ENCODE measurements at places on chromosomes 2 and 18.

GRCh38 chr18:49758263-49758610 lies 55.1 kb downstream of the ACAA2 start:
- DNase-seq, result no peak

- no peak for DNase-seq
These were observed 70.2 kb downstream of the PRKRA start for GRCh38 chr2:178380763-178381162.

DNA sequence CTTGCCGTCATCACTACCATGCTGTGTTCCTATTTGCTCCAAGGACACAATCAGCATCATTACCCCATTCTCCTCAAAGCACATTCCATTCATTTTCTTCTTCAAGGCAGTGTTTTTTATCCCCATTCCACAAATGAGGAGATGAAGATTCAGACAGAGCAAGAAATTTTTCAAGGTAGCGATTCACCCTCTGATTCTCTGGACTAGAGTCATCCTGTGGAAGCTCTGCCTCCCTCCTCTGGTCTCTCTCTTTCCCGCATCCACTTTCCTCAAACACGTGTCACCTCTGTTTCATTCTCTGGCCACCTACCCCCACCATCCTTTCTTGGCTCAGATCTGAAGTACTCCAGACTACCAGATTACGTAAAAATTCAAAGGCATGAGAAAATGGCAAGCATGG lies 297.9 kb downstream of the SOX11 start:
- DNase-seq, result no peak

DNA sequence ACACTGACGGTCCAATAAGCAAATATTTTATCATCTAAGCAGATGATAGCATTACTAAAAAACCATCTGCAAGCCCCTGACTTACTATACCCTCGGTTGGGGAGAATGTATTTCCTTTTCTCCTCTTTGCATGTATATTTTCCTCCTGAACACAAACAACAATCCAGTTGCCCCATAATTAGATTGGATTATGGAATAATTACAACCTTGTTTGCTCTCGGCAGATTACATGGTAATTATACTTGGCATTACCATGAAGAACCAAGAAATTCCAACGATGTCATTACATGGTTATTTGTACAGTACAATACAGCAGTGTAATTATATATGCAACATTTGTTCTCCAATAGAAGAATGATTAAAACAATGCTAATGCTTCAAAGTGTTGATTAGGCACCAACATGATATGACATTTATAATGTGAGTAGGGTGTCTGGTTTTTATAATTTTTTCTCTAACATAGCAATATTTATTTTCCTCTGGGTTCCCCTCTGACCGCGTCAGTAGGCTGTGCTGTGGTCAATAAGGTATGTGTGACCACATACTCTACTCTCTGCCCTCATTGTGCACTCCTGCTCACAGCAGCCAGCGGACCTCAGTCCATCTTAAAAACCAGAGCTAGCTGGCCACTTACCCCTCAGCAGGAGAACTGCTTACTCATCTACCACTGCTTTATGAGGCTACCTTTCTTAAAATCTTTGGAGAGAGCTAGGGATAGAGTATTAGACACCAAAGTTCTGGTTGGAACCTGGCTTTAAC lies 176.1 kb downstream of the INSIG2 start:
- no peak for DNase-seq

DNA sequence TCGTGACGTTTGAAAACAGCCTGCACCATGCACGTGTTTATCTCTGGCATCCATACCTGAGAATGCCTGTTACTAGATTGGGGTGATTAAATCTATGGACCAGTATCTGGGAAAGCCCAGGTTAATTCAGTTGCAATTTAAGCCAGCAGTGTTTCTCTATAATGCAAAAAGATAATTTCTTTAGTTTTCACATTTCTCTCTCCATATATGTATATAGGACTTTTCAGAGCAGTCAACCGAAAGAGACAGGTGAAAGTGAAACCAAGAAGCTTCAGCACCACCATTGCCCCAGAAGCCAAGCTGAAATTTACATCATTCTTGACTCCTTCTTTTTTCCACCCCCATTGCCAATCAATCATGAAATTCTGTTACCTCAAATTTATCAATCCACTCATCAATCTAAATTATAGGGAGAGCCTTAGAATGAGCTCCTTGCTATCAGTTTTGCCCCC lies 2.7 kb upstream of the LRP2 start:
- DNase-seq, result no peak

DNA sequence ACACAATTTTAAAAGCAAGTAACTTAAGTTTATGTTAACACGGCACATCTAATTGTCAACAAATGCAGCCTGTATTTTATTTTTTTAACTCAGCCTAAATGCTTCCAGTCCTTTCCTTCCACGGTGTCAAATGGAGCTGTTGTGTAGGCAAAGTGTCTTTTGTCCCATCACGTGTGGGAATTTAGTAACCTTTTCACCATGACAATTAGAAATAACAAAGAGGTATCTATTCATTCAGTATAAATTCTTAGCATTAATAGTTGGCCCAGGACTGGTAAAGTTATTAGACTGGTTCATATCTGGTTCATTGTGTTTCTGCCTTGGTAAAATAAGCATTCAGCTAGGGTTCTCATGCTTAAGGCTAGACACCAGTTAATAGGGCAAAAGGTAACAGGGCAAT lies 47.9 kb downstream of the FRZB start:
- DNase-seq, result no peak

- no peak for DNase-seq
These were observed 4.9 kb upstream of the DUSP2 start for GRCh38 chr2:96150007-96150640.

DNA sequence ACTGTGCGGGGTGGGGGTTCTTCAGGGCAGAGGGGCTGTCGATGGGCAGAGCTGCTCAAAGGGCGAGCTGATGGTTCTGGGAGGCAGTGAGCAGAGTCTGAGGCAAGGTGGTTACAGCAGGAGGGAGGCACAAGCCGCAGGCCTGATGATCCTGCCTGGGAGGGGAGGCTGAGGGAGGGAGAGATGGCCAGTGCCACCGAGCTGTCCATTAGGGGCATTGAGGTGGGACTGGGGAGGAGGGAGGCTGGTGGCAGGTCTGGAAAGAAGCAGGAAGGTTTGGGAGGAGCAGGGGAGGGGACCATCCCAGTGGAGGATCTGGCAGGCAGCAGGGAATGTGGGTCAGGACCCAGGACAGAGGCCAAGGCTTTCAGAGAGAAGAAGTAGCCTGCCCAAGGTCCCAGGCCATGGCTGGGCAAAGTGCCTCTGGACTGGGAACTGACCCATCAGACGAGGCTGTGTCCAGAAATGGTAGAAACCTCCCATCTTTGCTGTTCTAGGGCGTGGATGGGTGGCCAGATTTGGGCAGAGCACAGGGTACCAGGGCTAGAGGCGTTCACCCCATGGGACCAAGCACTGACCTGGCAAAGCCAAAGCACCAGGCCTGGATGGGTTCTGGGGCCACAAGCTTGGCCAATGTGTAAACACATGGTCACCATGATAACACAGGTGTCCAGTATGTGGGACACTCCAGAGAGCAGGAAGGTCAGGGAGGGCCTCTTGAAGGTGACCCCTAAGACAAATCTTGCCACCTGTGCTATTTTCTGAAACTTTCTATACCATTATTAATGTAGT lies 55.5 kb downstream of the INHBB start:
- DNase-seq, result no peak

GRCh38 chr2:66582987-66583880 lies 148.3 kb downstream of the MEIS1 start:
- no peak for DNase-seq

DNA sequence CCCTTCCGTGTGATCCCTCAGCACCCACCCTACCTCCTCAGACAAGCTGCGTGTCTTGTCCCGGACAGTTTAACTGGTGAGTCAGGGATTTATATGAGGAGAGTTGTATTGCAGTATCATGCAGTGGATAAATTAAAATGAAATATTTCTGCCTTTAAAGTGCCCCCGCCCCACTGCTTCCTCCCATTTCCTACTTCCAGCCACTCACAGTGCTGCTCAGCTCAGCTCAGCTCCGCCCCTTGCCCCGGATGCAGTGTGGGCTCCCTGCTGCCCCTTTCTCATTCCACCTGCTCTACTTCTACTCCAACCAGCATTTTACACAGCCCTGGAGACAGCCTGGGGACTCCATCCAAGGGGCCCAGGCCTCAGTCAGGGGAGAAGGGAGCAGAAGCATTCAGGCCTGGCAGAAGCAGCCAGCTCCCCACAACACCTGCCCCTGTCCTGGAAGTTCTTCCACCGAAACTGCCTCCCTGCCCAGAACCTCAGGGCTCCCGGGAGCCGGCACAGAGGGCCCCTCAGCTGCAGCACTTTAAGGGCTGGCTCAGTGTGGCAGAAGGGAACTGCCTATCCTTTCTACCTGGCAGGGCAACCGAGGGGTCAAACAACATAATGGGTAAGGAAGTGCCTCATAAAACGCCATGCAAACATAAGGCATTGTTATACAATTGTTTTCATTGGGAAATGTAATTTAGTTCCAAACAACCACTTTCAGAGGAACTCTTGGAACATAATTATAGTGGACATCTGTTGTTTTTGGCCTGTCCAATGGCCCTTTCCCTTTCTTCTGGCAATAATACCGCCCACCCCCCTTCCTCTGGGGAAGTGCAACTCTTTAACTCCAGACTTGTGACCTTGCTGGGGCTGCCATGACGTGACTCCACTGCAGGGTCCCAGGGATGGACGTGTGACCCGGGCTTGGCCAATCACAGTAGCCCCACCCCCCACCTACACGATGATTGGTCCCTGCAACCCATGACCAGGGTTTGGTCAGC lies 102.3 kb downstream of the LIPG start:
- DNase-seq, result no peak
